ENCODE measurements at places on chromosomes 7 and 10.

- no peak for DNase-seq
These were observed 529.8 kb upstream of the GALNT17 start for GRCh38 chr7:70602117-70602516.

GRCh38 chr7:12322284-12322902 is 81.3 kb downstream of the VWDE start:
- DNase-seq: no peak

DNA sequence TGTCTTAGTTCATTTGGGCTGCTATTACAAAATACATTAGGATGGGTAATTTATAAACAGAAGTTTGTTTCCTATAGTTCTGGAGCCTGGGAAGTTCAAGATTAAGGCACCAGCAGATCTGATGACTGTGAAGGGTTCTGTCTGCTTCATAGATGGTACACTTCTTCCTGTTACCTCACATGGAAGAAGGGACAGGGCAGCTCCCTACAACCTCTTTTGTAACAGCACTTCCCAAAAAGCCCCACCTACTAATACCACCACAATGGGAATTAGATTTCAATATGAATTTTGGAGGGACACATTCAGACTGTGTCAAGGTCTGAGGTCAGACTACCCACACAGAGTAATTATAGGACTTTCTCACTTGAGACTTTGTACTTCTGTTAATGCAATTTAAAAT is 260.3 kb downstream of the ARHGAP12 start:
- no peak for DNase-seq

DNA sequence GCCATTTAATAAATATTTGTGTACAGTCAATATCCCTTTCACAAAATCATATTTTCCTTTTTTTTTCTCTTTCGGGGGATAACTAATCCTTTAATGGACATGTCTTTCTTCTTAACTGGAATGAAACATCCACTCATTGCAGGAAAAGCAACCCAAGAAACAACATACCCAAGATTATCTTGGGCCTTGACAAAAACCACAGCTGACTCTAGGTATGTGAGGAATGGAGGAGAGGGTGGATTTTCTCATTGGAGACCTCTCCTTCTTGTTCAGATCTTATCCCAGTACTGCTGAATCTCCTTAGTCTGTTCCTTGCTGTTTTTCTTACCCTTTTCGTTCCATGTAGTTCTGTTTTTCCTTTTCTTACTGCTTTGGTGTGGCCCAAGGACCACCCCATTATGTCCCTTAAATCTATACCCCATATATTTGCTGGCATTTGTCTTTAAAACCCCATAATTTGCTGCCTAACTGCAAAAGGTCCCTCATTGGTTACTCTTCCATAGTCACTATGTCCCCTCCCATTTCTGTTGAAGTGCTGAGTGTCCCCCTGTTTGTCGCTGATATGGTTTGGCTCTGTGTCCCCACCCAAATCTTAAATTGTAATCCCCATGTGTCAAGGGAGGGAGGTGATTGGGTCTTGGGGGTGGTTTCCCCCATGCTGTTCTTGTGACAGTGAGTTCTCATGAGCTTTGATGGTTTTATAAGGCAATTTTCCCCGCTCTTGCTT is 6.8 kb upstream of the CDK6 start:
- DNase-seq: no peak

All from kidney epithelial cell (primary cell).